Right forelimb (tissue), 1 donor: ENCODE measurements at places on chromosomes 1 and 21.

DNA sequence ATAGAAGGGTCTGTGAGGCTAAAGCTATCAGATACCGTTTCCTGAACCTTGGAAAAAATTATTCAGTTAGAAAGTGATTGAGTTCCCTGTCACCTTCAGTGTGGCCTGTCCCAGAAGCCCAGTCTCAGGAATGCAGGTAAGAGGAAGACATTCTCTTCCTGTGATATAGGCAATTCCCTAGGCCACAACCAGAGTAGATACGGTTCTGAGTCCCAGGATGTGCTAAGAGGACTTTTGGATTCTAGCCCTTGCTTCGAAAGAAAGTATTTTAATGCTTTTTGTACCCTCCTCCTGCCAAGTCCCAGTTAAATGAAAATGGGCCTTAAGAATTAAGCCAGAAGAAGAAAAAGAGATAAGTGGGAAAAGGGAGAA lies 313.5 kb upstream of the PLXNA2 start:
- no peak for DNase-seq

DNA sequence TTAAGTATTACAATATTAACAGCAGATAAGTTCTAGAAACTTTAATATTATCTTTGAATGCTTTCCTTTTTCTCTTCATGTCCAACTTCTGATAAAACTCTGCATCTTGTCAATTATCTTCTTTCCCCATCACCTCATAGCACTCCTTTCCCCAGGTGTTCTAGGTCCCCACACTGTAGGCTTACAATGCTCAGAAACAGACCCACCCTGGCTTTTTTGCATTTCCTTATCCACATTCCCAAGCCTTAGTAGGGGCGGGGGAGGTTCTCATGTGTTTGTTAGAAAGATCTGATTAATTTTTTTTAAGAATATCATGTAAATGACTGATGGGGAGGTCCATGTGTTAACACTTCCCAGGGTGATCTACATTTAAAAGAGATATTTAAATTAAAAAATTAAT lies 63.9 kb downstream of the PLPPR4 start:
- no peak for DNase-seq

DNA sequence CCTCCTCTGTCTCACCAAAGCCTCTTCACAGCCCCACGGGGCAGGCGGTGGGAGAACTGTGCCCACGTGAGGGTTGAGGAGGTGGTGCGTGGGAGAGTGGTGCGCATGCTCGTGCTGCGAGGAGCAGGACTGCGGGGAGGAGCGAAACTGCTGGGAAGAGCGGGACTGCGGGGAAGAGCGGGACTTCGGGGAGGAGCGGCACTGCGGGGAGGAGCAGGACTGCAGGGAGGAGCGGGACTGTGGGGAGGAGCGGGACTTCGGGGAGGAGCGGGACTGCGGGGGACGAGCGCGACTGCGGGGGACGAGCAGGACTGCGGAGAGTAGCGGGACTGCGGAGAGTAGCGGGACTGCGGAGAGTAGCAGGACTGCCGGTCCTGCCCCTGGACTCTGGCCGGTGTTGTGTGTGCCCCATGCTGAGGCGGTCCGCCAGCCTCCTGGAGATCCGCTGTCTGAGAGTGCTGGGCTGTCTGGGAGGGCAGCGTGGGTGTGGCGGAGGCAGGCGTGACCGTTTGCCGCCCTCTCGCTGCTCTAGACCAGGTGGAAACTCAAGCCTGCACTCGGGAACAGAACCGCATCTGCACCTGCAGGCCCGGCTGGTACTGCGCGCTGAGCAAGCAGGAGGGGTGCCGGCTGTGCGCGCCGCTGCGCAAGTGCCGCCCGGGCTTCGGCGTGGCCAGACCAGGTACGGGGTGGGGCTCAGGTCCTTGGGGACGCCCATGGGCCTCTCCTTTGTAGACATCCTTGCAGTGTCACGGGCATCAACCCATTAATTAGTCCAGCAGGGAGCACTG lies 24.6 kb downstream of the TNFRSF1B start:
- DNase-seq: no peak

- no peak for DNase-seq
Observed at GRCh38 chr21:15272171-15272570, 207.4 kb upstream of the NRIP1 start.

DNA sequence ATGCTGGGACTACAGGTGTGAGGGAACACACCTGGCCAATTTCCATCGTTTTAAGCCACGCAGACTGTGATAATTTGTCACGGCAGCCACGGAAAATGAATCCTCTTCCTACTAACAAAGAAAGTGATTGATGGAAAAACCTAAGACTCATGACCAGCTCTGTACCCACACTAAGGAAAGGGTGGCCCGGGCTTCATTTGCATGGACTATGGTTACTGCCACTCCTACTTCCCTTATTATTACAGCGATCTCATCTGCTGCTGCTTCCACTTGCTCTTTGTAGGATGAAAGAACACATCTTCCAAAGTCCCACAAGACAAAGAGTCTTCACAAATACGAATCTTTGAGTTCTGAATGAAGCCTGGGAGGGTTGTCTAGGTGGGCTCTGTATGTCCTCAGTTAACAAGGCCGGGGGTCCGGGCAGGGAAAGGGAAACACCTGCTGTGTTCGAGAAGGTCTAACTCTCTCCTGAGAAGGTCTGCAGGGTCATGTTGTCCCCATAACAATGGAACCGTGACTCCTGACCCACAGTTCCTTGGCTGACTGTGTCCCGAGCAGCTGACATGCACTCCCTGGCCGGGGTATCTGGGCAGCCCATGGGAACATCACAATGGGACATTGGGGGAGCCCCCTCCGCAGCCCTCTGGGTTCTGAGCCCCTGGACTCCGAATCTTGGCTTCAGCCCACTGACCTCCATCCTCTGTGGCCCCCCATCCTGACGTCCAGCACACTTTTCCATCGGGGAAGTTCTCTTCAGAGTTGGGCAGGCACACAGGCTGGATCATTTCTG lies 13.3 kb upstream of the TFF1 start:
- DNase-seq: no peak

DNA sequence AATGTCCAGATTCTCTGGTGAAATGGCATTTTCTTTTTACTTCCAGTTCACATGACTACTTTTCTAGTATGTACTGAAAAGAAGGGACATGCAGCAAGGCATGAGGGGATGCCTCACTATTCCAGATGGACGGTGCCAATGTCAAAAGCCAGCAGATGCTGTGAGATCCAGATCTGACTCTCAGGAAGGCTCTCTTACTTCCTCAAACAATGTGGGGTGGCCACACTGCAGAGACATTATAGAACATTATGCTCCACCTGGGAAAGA lies 17.7 kb downstream of the CRYZ start:
- no peak for DNase-seq
